Stimulated activated CD4-positive, alpha-beta T cell treated with anti-CD3 and anti-CD28 coated beads, Interleukin-4, amount 100 ng/mL, for 1 hour (primary cell): ENCODE measurements at places on chromosomes 12 and 14.

DNA sequence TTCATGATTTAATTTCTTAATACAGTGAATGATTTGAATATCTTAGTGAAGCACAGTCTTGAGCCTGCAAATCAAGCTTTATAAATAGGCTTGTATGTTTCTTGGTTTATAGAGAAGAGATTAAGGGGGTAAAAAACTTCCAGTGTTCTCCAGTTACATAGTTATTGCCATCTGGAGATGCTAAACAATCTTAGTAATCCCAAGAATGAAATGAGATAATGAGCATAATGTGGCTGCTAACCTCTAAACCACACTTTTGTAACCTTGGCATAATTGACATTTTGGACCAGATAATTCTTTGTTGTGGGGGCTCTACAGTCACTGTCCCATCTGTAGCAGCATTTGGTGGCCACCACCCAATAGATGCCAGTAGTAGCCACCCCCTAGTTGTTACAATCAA lies 316.8 kb downstream of the CCDC91 start:
- no peak for DNase-seq

DNA sequence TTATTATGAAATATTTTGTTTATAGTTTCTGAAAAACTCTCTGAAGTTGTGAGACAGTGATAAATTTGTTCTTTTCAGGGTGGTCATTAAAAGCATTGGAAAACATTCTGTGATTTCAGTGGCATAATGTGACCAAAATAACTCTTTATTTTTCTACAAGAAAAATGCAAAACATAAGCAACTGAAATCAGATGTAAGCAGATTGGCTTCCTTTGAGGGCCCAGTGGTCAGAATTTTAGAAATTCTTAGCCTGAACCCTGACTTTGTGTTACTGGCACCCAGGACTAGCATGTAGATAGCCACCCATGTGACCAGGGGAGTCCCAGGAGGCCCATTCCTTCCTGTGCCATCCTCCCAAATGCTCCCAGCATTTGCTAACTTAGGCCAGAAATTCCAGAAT lies 145.6 kb upstream of the SLC38A2 start:
- no peak for DNase-seq

DNA sequence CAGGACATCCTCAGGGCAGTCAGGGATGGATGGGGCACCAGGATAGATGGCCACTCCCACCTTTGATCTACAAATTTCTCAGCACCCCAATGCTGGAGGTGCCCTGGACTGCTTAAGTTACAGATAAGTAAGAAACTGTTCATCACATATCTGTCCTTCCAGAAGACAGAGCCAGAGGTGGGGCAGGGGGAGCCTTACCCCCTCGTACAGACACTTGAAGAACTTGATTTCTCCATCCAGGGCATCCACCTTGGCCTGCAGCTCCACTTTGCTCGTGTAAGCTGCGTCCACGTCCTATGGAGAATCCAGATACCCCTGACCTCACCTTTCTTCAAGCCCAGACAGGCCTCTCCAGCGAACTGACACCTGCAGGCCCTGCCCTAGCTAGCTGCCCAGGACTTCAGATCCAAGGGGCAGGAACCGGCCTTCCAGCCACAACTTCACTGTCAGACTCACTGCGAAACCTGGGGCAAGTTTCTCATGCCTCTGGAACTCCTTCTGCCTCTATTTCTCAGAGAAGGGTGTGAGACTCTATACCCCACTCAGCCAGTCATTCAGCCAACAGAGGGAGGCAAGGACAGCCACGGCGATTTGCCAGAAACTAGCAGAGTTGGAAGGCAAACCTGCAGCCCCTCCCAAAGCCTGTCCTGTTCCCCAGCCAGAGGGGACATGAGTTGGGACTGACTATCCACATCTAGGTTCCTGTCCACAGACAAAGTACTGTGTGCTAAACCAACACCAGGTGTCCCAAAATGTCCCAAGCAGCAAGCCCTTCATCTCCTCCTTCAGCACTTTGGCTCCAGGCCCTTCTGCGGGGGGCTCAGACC lies 3.8 kb downstream of the KRT73 start:
- no peak for DNase-seq

DNA sequence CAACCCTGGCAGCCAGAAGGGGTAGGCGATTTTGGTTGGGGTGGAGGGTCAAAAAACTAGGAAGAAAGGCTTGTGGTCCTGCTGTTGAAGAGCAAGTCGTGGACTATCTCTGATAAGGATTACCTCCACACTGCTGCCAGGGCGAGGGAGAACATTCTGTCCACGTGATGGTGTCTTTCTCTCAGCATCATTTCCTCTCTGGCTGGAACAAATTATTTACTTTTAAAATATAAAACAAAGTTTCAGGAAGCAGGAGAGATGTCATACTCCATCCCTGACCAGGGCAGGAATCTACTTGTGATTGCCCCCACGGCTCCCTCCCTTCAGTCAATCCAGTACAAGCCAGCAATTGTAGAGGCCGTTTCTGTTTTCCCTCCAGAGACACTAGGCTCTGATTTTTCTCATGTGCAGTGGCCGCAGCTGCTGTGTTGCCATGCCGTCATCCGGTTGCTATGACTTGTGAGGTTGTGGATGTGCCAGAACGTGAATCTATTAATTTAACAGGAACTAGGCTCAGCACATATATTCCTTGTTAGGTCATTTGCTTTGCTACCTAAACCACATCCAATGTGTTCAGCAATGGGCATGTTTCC lies 61.5 kb upstream of the PTGR2 start:
- no peak for DNase-seq

DNA sequence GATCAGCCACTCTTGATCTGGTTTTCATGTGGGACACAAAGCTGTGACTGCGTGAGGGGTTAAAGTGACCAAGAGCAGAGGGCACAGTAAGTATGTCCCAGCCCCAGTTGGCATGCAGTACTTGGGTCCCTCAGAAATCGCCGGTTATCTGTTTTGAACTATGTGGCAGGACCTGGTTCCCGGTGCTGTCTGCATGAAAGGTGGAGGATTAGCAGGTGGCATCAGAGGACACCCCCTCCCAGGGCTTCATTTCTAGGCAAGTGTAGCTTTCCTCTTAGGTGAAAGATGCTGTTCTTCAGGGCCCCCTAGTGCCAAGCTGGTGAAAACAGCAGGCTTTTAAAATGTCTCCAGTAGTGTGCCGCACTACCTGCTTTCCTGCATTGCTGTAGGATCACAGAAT lies 57.1 kb downstream of the ATG14 start:
- peak; percentile 52 for DNase-seq

- DNase-seq: no peak
Measured at GRCh38 chr12:76024942-76025600, 6.5 kb downstream of the PHLDA1 start.

- DNase-seq: no peak
Measured at GRCh38 chr12:63980211-63980610, 135.7 kb downstream of the SRGAP1 start.

GRCh38 chr12:39972119-39972518 lies 133.8 kb downstream of the SLC2A13 start:
- DNase-seq: no peak

DNA sequence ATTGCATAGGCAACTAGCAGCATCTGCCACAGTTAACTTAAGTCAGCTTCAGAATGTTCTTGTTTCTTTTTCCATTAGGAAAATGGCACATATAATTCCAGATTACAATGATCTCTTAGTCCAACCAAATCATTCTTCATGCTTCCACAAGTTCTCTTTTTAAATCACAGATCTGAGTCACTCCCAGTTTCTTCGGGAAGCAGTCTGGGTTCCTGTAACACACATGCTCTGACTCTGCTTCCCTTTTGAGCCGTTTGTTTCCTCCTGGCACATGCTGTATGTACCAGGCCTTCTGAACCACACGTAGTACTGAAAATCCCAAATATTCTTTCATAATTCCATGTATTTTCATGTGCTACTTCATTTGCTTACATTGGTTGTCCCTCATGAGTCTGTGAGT lies 388.8 kb upstream of the PDE3A start:
- DNase-seq: no peak

DNA sequence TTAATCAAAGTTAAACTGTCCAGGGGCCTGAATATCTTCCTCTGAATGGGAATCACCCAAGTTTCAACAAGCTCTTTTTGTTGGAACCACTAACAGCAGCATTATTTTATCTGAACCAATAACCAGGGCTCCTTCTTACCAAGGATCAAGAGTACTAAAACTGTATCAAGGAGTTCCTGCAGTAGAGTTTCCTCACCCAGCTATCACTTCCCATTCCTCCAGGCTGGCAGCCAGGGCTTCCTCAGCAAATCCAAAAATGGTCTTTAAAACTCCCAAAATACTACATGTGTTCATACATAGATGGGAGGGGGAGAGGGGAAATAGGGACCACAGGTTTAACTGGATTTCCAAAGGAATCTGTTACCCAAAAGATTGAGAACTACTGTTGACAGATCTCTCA lies 10.5 kb downstream of the FMNL3 start:
- DNase-seq: no peak

DNA sequence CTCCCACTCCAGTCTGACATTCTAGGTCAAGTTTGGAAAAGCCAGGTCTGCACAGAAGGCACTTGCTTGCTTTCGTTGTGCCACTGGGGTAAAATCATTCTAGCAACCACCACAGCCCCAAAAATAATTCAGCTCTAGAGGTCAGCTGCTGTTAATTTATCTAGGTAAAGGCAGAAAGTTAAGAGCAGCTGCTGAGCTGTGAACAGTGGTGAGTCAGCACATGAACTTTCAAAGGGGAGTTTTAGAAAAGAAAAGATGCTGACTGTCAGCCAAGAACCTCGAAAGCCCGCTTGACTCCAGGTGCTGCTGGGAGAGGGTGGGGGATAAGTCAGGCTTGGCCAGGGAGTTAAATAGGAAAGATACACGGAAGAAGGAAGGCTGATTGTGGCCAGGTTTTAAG lies 12.7 kb downstream of the CCDC197 start:
- no peak for DNase-seq

DNA sequence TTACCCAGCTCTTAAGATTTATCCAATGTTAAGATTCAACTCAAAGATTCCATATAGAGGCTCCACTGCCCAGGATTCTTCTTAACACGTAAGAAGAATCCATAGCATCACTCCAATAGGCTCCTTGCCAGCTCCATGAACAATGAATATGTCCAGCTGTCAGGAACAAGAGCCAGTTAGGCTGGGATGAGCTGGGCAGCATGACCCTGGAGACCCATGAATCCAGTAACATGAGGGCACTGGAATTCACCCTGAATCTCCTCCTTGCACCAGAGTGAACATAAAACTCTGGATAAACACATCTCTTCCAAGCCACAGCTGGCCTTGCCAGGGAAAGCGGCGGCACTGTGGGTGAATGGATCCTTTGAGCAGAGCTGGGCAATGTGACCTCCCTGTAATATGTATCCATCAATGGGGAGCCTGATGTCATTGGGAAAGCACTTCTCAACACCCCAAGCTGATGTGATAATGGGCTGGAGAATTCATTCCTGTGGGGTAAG lies 24.4 kb upstream of the TC2N start:
- no peak for DNase-seq

- DNase-seq: no peak
Measured at GRCh38 chr12:92995258-92995903, 66.3 kb upstream of the EEA1 start.

- DNase-seq: no peak
Measured at GRCh38 chr12:104605685-104606084, 148.9 kb downstream of the CHST11 start.
